Activated CD8-positive, alpha-beta memory T cell treated with anti-CD3 and anti-CD28 coated beads for 4 hours (primary cell): ENCODE measurements at places on chromosomes 6 and 20.

DNA sequence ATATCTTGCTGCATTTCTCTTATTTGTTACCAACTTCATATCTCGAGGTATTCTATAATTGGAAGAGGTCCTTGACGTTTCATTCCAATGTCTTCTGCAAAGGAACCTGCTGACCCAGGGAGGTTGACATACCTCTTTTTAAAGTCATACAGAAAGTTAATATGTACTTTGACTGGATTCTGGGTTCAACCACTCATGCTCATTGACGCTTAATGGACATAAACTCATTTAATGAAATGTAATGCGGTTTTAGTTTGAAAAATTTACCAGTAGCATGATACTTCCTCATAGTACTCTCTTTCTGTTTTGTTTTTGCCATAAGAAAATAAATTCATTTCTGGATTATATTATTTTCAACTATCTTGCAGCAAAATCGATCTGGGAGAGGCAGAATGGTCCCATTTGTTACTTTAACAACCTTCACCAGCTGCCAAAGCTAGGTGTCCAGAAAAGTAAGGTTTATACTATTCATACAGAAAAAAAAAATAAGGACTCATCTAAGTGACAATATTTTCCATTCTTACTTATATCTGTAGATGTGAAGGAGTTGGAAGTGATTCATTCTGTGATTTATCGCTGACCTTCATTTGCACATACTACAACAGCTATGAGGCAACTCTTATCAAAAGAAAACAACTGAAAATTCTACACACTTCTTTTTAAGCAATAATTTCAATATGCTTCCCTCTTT, 101.6 kb downstream of the ATXN1 start:
- DNase-seq, result no peak

DNA sequence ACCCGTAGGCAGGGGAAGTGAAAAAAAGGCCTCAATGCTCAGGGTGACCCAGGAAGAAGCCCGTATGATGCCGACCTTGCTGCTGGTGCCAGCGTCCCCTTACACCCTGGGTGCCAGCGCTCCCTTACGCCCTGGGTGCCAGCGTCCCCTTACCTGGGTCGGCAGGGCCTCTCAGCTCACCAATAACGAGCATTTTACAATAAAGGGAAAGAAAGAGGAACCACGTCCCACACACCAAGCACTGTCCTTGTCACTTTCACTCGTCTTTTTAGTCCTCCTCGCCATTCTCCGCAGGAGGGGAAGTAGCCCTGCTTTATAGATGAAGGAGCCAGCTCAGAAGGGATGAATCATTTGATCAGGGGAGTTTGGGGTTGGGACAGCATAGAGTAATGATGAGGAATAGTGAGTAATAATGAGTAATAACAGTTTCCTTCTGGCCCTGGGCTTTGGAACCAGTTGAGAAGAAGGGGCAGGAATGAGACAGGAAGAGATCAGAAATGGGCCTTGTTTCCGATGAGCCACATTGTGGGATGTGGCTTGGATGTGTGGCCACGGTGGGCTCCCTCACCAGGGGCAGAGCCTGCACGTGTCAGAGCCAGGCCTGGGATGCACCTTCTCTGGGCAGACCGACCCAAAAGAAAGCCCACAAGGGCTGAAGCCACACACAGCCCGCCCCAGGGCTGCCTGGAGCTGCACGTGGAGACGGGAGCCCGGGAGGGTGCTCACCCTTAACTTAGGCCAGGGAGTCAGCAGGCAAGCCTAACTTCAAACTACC, 75.7 kb downstream of the SYNJ2 start:
- no peak for DNase-seq

GRCh38 chr6:47004463-47004862, 37.7 kb downstream of the ADGRF1 start:
- no peak for DNase-seq

DNA sequence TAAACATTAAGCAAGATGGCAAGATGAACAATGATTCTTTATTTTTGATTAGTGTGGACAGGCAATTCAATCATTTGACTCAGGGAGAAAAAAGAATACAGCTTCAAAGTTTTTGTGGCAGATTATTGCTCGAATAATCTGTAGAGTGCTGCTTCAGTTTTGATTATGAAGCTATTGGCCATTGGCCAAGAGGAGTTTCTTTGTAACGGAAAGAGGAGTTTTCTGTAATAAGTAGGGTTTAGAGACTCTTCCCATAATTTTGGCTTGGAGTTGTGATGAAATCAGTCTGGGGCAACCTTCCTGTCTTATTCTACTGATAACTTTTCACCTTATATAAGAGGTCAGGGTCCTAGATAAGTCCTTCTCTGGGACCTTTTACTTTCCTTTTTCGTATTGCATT, 256.7 kb upstream of the RAB32 start:
- no peak for DNase-seq

- DNase-seq, result no peak
These were observed 572 bp upstream of the ZDHHC14 start for GRCh38 chr6:157380458-157380778.

DNA sequence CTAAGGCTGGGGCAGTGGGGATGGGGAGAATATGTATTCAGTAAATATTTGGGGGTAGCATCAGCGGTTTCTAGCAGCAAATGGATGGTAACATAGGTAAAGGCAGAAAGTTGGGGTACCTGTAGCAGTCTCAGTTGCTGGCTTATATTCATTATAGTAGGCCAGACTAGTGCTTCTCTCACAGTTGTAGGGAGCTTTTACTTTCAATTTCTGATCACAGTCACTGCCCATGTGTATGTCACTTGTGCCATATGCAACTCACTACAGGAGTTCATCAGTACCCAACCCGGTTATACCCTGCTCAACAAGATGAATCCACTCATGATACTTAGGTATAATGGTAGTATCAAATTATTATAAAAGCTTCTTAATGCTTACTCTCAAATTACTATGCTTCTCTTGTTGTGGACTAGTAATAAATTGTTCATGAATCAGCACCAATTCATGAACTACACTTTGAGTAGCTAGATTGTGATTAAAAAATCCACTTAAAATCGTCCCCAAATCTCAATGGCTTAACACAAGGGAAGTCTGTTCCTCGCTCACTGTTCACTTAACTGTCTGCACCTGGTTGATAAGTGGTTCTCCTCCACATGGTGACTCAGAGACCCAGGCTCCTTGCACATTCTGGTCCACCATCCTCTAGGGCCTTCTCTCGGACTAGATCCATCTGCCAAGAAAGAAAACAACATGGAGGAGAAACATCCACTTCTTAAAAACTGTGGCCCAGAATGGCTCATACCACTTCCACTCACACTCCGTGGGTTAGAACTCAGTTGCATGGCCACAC, 31.3 kb upstream of the MYLIP start:
- no peak for DNase-seq

GRCh38 chr6:149779644-149779963, 30.1 kb downstream of the PCMT1 start:
- no peak for DNase-seq

- DNase-seq, result no peak
These were observed 2.8 kb upstream of the MAPK13 start for GRCh38 chr6:36127462-36128016.
